ENCODE measurements at places on chromosomes 7 and 10.

DNA sequence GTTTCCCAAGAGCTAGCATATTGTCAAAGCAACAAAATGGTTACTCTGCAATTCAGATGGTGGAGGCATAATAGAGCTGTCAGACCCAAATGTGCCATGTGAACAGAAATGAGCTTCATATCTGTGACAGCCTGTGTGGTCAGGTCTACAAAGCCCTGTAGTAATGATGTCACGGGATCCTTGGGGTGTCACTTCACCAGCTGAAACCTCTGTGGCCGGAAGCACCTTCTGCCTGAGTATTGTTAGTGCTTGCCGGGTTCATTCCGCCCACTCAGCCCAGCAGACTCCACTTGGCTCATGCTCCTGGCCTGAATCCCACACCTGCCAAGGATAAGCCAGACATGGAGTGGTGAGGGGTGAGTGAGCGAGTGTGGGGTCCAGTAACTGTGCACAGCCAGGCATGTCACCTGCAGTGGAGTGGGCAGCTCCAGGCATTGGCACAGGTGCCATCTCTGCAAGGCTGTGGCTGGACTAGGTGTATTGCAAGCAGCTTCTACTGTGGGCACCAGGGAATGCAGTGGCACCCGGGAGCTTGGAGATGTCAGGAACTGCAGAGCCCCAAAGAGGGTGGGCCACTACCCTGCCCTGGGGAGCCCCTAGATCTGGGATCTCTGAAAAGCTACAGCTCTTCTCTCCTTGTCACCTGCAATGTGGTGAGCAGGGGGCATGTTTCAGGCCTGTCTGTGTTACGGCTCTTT lies 341.9 kb upstream of the CHRM2 start:
- no peak for DNase-seq

GRCh38 chr7:5584821-5585220 lies 161.2 kb upstream of the TNRC18 start:
- DNase-seq = no peak

- DNase-seq = no peak
Observed at GRCh38 chr7:82078807-82079206, 309.0 kb upstream of the HGF start.

DNA sequence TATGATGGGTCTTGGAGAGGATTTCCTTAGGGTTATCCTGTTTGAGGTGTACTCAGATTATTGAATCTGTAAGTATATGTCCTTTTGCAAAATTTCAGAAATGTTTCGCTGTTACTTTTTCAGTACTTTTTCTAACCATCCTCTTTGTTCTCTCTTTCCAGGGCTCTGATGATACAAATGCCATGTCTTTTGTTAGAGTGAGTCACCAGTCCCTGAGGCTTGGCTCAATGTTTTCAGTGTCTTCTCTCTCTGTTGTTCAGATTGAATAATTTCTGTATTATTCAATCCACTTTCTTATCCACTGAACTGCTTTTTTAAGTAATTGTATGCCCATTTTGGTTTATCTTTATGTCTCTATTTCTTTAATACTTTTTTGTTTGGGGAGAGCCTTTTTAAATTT lies 449.4 kb downstream of the TNS3 start:
- no peak for DNase-seq

DNA sequence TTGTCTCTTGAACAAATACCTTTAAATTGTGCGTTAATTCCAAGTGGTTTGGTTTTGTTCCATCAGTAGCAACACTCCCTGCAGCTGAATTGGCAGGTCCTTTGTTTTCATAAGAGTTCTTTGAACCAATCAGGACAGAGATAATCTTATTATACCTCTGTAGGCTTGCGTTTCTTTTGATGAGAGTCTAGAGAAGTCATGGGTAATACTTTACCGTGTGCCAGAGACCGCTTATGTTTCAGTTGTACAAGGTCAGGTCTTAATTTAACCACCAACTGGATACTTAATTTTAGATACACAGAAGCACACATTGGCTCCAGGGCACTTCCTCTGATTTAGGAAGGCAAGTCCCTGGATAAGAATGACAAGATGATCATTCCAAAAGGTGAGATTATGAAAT lies at the start of gene ASB15:
ASB15 (plus strand) TSS at position 292 of the 400 bp plus-strand sequence. CDS start 12,682 bp downstream, outside the sequence.
- no peak for DNase-seq

DNA sequence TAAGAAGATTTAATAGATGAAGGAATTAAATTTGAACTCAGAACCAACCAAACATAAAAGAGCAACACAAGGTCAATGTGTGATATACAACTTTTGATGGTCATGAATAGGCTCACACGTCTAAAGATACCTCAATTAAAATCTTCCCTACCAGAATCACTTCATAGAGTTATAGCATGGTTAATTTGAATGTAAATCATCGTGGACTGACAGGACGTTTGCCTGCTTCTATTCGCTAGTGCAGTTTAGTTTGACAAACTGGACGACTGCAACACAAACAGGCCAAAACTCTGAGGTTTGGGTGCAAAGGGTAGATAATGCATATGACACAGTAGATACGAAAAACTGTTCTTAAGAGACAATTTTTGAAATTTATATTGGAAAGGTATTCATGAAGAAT lies 32.5 kb upstream of the CNTNAP2 start:
- DNase-seq = no peak

DNA sequence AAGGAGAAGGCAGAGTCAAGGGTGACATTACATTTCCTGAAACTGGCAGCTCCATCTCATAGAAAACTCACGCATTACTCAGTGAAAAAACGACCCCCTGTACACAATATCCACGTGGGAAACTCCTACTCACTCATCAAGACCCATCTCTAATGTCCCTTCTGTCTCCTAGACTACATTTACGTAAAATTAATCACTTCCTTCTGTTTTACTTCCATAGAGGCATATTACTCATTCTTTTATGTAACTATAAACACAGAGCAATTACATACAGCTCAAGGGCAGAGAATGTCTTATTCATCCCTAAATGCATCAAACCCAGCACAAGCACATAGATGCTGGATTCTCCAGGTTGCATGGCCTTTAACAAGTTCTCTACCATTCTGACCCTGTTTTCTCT lies 281.8 kb downstream of the KCNMA1 start:
- no peak for DNase-seq

DNA sequence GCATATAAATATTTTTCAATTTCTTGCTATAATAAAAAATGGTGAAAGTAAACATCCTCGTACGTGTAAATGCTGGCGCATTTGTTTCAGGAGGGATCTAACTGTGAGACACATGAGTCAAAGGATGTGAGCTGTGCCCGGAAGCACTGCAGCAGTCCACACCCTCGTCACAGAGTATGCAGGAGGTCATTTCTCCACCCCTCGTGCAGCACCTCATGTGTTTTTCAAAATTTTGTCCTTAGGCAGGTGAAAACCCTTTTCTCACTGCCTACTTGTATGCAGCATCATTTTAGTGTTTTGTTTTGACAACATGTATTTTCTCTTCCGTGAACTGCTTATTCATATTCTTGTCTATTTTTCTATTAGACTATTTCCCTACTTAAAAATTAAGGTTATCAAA lies 162.7 kb downstream of the AVL9 start:
- DNase-seq = no peak

- DNase-seq = no peak
Observed at GRCh38 chr10:117980755-117981702, 65.7 kb downstream of the RAB11FIP2 start.

DNA sequence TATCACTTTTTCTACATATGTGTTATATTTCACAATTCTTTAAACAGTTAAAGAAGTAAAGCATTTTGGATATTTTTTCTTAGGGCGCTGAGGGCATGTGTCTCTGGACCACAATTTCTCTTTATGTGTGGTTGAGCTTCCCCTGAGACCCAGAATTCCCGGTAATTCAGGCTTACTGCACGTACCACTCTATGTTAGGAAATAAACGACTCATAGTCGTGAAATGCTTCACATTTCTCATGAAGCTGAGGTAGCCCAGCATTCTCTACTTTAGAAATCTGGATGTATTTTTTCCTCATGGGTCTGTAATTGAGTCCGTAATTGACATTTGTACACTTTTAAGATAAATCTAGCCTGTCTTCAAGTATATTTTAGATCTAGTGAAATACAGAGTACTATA lies 170.6 kb downstream of the FZD1 start:
- DNase-seq = no peak

DNA sequence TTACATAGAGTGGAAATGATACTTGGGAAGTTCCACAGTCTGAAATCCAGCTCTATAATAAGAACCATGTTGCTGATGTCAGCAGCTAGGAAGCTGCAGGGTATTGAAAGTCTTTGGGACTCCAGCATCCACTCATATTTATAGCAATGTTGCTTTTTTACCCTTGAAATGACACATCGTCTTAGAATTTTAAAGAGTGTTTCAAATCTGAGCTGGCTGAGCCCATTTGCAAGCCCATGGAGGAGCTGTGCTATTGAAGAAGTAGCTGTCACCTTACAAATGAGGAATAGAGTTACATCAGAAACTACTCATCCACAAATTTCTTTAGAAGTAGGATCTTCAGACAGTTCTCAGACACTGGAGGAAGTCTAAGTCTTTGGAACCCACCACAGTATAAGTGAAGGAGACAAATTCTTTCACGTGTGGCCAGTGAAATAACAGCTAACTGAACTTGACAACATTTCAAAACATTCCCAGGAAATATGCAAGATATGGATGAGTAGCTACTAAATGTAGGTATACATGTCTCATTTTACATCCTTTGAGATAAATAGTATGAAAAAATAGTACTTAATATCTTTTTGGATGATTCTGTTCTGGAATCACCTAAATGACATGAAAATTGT lies 203.6 kb downstream of the ZNF365 start:
- DNase-seq = no peak

DNA sequence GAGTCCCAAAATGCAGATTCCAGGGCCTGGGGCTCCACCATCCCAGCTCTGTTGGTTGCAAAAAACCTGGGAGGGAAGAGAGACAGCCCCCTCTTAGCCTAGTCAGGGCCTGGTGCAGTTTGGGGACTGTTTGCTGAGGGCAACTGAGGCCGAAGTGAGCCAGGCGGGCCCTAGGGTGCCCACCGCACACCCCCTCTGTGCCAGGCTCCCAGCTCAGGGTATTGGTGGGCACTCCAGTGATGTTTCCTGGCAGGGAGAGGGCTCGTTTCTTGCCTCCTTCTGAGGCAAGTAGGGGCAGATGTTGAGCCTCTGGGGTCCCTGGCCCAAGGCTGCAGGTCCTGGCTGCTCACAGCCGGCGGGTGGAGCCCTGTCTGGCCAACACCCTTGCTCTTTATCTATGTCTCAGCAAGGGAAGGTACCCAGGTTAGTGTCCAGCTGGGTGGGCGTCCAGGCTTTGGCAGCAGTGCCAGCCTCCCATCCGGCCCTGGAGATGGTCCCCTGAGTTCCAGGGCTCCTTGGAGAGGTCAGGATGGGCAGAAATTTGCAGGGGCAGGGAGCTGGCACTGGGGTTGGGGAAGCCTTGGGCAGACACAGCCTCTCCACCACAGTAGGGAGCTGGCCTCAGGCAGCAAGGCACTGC lies 37.8 kb downstream of the KCTD7 start:
- DNase-seq = no peak

- no peak for DNase-seq
Observed at GRCh38 chr7:70353946-70354335, 755.7 kb downstream of the AUTS2 start.

GRCh38 chr10:1360558-1361164 lies 304.5 kb downstream of the WDR37 start:
- no peak for DNase-seq

- DNase-seq = no peak
Observed at GRCh38 chr7:4650433-4651047, 31.6 kb upstream of the FOXK1 start.

GRCh38 chr10:71573562-71574518 lies 145.7 kb downstream of the C10orf105 start:
- no peak for DNase-seq

GRCh38 chr10:53744746-53745145 lies 972.2 kb upstream of the MBL2 start:
- DNase-seq = no peak

GRCh38 chr7:103719070-103719469 lies 270.4 kb downstream of the RELN start:
- no peak for DNase-seq

DNA sequence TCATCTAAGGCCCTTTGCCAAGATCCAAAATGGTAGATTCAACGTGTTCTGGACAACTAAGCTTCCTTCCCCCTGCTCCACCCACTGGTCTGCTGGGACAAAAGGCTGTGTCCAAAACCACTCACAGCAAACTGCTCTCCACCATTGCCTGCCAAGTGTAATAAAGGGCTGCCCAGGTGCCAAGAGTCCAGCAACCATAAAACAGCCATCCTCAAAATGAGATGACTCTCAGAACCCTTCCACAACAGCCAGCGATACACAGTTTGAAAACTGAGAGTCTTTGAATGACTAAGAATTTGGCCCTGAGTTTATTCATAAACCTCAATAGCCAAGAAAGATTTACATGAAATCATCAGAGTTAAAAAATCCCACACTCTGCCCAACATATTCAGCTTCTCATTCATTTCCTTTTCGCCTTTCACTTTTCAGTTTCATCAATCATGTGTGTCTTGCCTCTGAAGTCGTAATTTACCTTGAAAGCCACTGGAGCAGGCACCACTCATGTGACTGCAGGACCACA lies 658.1 kb upstream of the MGMT start:
- no peak for DNase-seq

DNA sequence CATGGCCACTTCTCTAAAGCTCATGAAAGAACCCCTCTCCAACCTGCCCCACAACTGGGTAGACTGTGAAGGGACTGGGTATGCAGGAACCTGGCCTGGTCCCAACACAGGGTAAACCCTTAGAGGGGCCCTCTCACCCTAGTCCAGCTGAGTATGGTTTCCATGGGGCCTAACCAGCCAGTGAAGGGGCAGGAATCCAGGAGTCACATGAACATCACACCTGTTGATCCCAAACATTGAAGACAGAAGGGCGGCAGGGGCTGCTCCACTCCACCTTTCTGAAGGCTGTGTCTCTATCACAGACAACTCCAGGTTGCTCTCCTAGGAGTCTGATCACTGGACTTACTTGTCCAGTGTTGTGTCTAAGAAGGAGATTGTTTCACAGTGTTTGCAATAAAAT lies 30.8 kb downstream of the GRID1 start:
- no peak for DNase-seq

GRCh38 chr10:88131511-88132139 lies 268.2 kb downstream of the PTEN start:
- DNase-seq = no peak

- no peak for DNase-seq
Observed at GRCh38 chr7:18354108-18355085, 141.2 kb upstream of the HDAC9 start.

DNA sequence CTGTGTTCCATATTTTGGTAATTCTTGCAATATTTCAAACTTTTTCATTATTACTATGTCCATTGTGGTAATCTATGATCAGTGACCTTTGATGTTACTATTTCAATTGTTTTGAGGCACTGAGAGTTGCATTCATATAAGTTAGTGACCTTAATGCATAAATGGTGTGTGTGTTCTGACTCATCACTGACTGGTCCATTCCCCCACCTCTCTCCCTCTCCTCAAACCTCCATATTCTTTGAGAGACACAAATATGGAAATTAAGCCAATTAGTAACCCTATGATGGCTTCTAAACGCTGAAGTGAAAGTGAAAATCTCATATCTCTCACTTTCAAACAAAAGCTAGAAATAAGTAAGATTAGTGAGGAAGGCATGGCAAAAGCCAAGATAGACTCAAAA lies 739.6 kb downstream of the CCSER2 start:
- DNase-seq = no peak

- no peak for DNase-seq
Observed at GRCh38 chr7:156545979-156546378, 94.6 kb upstream of the RNF32 start.

- peak; percentile 85 for DNase-seq
Observed at GRCh38 chr7:5692112-5692844, 89.2 kb downstream of the RNF216 start.

GRCh38 chr7:105691680-105692564 lies 110.6 kb upstream of the EFCAB10 start:
- DNase-seq = peak; percentile 60

Data from CD14-positive monocyte (primary cell).